ENCODE measurements at places on chromosomes 11 and 22. TPM values are rescaled to one million over a fixed set of nuclear protein-coding genes. Genes with fewer than 3 reads are reported as not detected.

Gene KCNK7
- not detected for total RNA-seq

DNA sequence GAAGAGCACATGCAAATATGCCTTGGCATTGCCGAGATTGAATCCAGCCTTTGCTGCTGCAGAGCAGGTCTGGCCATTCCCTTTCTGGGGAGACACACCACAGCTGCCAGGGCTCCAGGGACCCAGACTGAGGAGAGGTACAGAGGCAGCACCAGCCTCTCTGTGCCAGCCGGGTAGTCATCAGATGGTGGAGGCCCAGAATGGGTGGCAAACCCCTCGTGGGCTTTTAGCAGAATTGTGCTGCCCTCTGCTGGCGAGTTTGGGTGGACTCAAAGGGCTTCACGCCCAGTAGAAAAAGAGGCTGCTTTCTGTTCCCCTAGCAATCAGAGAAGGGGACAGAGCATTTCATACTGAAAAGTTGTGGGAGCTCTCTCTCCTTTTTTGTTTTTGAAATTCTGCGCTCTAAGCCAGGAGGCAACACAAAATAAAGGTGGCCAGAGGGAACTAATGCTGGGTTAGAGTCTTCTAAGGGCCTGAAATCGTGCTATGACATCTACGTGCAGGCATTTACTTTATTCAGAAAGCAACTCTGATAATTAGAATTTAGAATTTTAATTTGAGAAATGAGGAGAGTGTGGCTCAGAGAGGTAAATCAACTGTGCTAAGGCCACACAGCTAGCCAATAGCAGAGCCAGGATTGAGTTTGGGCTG lies 158.8 kb upstream of the NAV2 start:
- peak; percentile 49 for DNase-seq

Gene INS
- not detected for total RNA-seq

- DNase-seq, result no peak
These were observed 1289.4 kb downstream of the FAM181B start for GRCh38 chr11:81444297-81444696.

Gene CFL1
- 458 TPM for total RNA-seq
